Pons (tissue), 1 donor: ENCODE measurements at places on chromosomes 12 and 14.

- DNase-seq, result no peak
Measured at GRCh38 chr12:106109168-106109910, 29.4 kb downstream of the NUAK1 start.

DNA sequence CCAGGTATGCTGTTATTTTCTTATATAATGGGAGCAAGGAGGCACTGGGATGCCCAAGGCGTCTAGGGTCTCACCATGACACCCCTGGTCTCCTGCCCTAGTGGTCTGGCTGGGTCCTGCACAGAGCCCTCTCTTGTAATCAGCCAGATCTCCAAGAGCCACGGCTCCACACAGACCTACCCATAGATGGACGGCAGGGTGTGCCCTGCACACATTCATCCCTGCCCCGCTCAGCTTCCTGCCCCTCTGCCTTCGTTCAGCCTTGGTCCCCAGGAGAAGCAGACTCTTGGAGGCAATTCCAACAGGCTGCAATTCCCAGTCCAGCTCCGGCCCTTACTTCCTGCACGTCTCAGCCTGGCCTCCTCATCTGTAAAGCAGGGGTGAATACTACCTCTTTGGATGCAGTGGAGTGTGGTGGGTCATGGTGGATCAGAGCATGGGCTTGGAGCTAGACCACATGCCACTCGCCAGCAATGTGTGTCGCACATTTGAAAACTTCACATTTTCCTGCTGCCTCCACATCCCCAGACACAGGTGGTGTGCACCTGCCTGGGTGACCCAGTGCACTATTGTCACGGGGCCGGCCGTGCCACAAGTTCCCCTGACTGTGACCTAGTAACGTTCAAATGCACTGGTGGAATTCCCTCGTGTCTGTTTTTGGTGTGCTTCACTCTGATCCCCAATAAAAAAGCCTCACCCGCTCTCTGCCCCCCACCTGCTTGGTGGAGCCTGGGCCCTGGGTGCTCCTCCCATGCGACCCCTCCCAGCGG lies 171.1 kb upstream of the PRMT8 start:
- DNase-seq, result no peak

DNA sequence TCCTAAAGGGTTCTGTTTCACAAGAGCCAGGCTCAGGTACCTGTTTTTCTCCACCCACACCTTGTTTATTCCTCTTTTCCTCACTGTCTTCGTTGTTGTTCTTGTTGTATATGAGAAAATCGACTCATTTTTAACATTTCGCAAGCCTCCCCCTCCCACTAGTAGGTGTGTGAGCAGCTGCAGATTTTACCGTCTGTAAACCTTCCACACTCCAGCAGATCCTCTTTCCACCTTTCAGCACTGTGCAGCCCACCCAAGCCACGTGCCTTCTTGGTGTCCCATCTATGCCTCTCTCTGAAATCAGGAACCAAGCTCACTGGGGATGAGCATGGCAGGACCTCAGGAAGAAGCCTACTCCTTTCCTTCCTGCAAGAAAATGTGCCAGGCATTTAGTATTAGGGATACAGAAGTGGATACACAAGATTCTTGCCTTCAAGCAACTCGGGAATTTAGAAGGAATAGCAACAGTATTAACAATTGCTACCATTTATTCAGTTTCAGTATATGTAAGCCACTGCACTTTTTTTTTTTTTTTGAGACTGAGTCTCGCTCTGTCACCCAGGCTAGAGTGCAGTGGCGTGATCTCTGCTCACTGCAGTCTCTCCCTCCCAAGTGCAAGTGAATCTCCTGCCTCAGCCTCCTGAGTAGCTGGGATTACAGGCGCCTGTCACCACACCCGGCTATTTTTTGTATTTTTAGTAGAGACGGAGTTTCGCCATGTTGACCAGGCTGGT lies 113.6 kb downstream of the CHST11 start:
- DNase-seq, result peak; percentile 35

DNA sequence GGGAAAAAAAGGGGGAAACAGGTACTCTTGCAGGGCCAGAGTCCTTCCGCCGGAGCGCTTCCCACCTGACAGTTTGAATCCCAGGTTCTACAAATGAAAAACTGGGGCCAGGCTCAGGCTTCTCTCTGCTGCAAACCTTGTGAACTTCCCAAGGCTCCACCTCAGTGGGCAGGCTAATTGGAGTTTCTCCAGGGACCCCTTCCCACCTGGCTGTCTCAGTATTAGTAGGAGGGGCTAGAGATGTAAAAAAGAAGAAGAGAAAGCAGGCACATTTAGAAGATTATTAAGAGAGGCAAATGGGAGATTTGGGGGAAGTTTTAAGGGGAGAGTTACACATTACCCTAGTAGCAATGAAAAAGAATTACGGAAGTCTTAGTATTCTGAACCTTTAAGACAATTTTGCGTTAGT lies 20.0 kb upstream of the CLEC2D start:
- DNase-seq, result peak; percentile 24

- peak; percentile 4 for DNase-seq
Measured at GRCh38 chr12:105641749-105642148, 311.3 kb downstream of the C12orf75 start.

- DNase-seq, result no peak
Measured at GRCh38 chr14:101062065-101062450, 158.5 kb upstream of the RTL1 start.

- no peak for DNase-seq
Measured at GRCh38 chr12:89817501-89818226, 109.0 kb upstream of the ATP2B1 start.

DNA sequence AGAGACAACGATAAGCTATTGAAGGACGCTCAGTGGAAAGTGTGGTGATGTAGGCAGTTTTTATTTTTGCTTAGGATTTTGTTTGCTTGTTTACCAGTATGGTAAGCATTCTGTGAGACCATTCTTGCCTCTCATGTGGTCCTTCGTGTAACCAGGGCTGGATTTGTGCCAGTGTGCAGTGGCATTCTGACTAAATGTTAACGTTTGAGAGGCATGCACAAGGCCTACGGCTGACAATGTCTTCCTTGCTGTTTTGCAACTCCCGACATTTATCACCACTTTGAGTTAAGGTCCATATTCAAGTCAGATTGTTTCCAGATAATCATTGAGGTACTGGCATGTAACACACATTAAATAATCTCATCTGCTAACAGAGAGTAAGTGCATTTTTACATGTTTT lies 102.3 kb upstream of the BCAT1 start:
- no peak for DNase-seq

GRCh38 chr14:104799244-104800014 lies 1.5 kb upstream of the ZBTB42 start:
- no peak for DNase-seq

DNA sequence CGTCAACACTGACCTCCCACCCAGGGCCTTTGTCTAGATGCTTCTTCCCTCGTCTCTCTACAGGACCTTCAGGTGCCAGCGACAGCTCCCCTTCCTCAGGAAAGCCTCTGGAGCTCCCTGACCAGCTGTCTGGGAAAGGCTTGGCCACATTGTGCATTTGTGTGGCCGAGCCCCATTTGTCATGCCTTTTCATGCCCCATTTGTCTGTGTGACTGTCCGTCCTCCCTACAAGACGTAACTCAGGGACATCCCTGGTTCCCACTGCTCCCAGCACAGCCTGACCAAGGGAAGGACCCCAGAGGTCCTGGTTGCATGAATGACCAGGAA lies 23.8 kb downstream of the ZFYVE21 start:
- DNase-seq, result no peak

- DNase-seq, result no peak
Measured at GRCh38 chr12:88947486-88948043, 367.3 kb upstream of the KITLG start.

- DNase-seq, result peak; percentile 85
Measured at GRCh38 chr12:47216150-47216677, 136.5 kb upstream of the AMIGO2 start.

DNA sequence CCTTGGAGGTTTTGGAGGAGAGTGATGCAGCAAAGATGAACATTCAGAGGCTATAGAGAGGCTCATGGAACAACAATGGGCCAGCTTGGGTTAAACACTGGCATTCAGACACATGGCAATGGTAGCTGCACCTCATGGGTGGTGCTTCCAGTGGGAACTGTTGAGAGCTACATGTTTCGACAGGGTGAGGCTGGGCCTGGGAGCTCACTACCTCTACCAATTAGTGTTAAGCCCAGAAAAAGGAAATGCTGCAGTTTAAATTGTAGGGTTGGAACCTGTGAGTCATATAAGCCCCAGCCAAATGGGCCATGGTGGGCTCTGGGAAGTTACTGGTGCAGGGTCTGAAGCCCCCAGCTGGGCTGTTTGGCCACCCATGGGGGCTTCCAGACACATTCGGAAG lies 279.7 kb downstream of the ZFP36L1 start:
- DNase-seq, result no peak

GRCh38 chr14:32329690-32330285 lies 690 bp downstream of the AKAP6 start:
- DNase-seq, result peak; percentile 84

- no peak for DNase-seq
Measured at GRCh38 chr12:12190087-12190809, 76.6 kb downstream of the LRP6 start.

- DNase-seq, result no peak
Measured at GRCh38 chr14:91394105-91395081, 23.2 kb downstream of the CCDC88C start.

GRCh38 chr12:131836714-131837397 lies 8.7 kb downstream of the MMP17 start:
- no peak for DNase-seq

DNA sequence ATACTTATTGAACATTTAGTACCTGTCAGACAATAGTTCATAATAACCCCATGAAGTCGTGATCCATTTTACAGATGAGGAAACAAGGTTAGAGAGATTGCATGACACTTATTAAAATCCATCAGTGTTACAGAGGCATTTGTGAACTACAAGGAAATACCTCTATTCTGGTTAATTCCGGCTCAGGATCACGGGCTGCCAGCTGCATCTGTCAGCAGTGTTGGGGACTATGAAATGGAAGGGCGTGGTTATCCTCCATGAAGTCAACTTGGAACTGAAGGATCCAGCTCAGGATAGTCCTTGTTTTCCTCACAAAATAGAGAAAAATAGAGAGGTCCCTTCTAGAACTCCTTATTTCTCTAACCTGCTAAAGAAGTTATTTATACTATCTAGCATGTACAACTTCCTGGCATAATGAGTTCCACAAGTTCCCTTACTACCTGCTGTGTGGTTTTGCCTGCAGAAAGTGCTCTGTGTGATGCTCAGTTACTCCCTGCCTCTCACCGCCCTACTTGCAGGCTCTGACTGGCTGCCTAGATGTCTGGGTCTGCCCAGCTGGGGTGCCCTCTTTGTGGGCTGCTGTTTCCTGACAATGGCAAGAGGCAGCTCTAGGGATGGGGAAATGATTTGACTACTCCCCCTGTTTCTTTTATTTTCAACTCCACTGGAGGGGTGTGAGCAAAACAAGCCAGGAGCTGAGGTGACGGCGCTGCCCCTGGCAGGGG lies 36.8 kb downstream of the PLXNC1 start:
- DNase-seq, result no peak

DNA sequence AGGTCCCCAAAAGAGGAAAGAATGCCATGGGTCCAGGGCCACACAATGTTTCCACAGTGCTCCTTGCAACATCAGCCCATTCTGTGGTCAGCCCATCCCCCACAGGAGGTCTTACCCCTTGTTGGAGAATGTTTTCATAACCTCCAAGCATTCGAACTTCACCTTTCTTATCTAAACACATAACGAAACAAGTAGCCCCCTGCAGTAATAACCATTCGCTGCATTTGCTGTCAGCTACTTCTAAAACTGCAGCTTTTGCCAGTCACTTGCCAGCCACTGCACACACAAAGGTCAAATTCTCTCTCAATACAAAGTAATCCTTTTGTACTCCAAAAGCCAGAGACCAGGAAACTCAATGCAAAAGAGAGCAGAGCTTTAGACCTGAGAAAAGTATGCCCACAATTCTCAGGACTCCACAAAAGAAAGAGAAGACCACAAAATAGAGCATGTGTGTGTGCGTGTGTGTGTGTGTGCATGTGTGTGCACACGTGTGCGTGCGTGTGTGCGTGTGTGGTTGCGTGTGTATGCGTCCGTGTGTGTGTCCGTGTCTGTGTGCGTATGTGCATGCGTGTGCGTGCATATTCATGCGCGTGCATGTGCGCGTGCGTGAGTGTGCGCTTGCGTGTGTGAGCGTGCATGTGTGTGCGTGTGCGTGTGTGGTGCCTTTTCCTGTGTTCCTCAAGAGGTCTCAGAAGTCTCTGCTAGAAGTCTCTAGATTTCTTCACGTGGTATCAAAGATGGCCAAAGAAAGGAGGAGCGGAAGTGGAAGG lies 31.7 kb upstream of the NINJ2 start:
- peak; percentile 72 for DNase-seq

DNA sequence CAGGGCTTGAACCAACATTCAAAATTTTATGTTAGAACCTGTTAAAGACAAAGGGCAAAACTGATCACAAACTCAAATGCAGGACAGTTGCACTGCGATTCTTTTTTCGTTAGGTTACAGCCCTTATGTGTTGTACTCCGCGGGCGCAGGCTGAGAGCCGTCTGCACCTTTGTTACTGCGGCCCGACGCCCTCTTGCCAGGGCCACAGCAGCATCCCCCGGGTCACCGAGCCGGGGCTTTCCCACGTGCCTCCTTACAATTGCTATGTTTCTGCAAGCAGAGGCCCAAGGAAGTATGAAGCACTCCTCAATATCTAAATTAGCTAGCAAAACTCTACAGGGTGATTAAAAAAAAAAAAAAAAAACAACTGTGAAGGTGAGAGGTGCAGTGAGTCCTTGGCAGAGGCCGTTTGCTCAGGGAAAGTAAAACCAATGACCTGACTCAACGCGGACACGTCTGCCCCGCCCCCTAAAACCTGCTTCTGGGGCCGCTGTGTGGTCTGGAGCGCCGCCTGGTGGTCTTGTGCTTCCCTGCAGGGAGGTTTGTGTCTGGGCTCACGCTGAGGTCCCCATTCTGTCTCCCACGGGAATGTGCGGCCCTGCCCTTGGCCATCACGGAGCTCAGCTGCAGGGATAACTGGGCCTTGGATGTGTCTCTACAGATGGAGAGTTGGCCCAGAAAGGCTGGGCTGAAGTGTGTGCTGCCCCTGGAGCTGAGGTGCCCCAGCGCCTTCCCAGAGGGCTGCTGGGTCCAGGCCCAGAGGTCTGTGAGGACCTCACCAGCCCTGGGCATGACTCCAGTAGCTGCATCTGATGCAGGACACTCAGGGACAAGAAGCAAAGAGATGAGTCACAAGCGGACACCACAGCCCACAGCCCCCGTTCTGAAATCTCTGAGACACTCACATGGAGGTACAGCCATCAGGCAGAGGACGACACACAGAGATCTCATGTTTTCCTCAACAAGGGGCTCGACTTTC lies 418.5 kb downstream of the TMEM121 start:
- no peak for DNase-seq

GRCh38 chr14:100979780-100980179 lies 76.3 kb upstream of the RTL1 start:
- no peak for DNase-seq

GRCh38 chr12:60266381-60266852 lies 670.6 kb downstream of the SLC16A7 start:
- DNase-seq, result no peak
